MCF 10A (cell line): ENCODE measurements at places on chromosomes 7 and 10.

DNA sequence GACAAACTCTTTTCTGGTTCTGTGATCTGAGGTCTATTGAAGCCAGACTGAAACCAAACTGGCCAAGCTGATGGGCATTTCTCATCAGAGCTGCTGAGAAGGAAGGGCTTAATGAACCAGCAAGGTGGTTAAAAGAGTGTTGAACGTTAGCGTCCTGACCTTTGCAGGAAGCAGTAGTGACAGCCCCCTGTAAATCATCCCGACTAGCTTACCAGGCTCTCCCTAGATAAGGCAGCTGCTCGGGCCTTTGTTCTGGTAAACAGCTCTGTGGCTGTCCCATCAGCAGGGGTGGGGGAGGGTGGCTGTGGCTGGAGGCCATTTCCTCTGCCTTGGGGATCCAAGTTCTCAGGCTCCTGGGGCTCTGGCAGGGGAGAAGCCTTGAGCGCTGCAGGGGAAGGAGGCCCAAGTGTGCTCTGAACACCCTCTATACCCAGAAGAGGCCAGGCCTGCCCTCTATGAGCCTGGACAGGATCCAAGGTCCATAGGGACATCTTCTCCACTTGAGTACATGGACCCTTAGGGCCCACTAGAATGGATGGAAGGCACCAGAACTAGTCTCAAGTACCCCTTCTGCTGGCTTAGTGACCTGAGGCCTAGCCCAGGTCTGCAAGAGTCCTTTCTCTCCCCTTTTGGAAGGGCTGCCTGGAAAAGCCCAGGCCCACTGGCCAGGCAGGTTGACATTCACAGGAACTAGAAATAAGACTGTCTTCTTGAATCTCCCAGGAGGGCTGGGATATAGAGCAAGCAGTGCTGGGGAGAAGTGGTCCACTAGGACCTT lies 134.6 kb downstream of the ARHGAP22 start:
- no peak for DNase-seq
- no peaks in the 10 kb centered on the region for H3K36me3 ChIP-seq
- H3K4me1 ChIP-seq, result peaks cover 7% of the 10 kb centered on the region
- H3K4me3 ChIP-seq, result no peak overlapping the region
- no peak overlapping the region for H3K27ac ChIP-seq

- no peak for DNase-seq
- no peak overlapping the region for H3K4me3 ChIP-seq
- H3K4me1 ChIP-seq, result no peaks in the 10 kb centered on the region
- H3K27ac ChIP-seq, result no peak overlapping the region
These were observed 67.4 kb downstream of the ZNF438 start for GRCh38 chr10:30963992-30964930.

GRCh38 chr7:159147246-159147645 lies 2.6 kb upstream of the VIPR2 start:
- H3K27me3 ChIP-seq, result no peaks in the 10 kb centered on the region
- H3K4me3 ChIP-seq, result no peak overlapping the region
- H3K36me3 ChIP-seq, result no peaks in the 10 kb centered on the region
- no peaks in the 10 kb centered on the region for H3K4me1 ChIP-seq

DNA sequence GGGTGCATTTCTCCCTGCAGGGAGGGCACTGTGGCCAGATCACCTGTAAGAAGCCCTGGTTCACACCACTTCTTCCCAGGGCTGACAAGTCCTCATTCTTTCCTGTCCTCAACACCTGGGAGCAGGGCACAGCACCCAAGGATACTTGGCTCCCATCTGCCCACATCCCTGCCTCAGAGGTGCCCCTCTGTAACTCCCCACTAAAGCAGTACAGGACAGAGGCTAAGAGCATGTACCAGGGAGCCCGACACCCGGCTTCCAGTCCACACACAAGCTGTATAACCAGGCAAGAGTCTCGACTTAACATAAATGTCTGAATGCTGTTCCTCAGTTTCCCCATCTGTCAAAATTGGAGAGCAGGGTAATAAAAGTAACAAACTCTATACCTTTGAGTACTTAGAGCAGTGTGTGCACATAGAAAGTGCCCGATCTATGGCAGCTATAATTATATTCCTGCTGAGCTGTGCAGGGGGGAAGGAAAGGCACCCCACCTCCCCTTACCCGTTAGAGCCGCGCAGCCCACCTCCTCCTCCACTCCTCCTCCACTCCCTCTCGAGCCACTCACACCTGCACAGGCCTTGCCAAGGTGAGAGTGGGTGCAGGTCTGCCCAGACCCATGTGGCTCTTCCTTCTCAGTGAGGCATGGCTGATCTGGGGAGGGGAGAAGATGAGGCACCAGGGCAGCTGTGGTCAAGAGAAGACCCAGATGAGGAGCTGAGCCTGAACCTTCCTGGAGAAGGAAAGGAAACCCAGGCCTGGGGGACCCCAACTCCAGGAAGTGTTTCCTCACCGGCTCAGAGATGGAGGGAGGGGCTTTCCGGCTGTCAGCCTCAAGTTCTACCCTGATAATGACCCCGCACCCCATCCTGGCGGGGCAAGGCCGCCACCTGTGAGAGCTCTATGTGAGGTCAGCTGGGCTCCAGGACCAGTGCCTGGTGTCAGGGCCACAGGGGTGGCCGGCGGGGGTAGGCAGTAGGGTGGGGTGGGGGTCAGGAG lies 22.6 kb downstream of the PODXL start:
- no peak for DNase-seq
- no peak overlapping the region for H3K4me3 ChIP-seq
- H3K4me1 ChIP-seq, result peaks cover 9% of the 10 kb centered on the region
- H3K36me3 ChIP-seq, result no peaks in the 10 kb centered on the region
- no peak overlapping the region for H3K27ac ChIP-seq
- H3K27me3 ChIP-seq, result no peaks in the 10 kb centered on the region

GRCh38 chr7:49791088-49791741 lies 17.8 kb downstream of the VWC2 start:
- peaks cover 33% of the 10 kb centered on the region for H3K27me3 ChIP-seq
- H3K4me3 ChIP-seq, result no peak overlapping the region
- no peaks in the 10 kb centered on the region for H3K4me1 ChIP-seq
- H3K36me3 ChIP-seq, result no peaks in the 10 kb centered on the region
- H3K27ac ChIP-seq, result no peak overlapping the region

- no peak overlapping the region for H3K4me3 ChIP-seq
- DNase-seq, result no peak
- H3K36me3 ChIP-seq, result no peaks in the 10 kb centered on the region
- H3K27me3 ChIP-seq, result no peaks in the 10 kb centered on the region
- H3K4me1 ChIP-seq, result peaks cover 17% of the 10 kb centered on the region
These were observed 199.0 kb downstream of the PTEN start for GRCh38 chr10:88062385-88062784.

- H3K4me3 ChIP-seq, result no peak overlapping the region
- H3K36me3 ChIP-seq, result no peaks in the 10 kb centered on the region
- DNase-seq, result no peak
- H3K27me3 ChIP-seq, result no peaks in the 10 kb centered on the region
- peaks cover 3% of the 10 kb centered on the region for H3K4me1 ChIP-seq
These were observed 29.4 kb upstream of the SLF2 start for GRCh38 chr10:100883312-100883821.

- peak; percentile 85 for DNase-seq
- H3K27me3 ChIP-seq, result no peaks in the 10 kb centered on the region
- H3K36me3 ChIP-seq, result no peaks in the 10 kb centered on the region
- H3K4me1 ChIP-seq, result peaks cover 17% of the 10 kb centered on the region
- H3K4me3 ChIP-seq, result no peak overlapping the region
- peak overlapping the region; percentile 96 for H3K27ac ChIP-seq
These were observed 18.3 kb downstream of the LIPM start for GRCh38 chr10:88820748-88821401.
